Vagina (tissue), 2 donors: ENCODE measurements at places on chromosomes 4 and X.

DNA sequence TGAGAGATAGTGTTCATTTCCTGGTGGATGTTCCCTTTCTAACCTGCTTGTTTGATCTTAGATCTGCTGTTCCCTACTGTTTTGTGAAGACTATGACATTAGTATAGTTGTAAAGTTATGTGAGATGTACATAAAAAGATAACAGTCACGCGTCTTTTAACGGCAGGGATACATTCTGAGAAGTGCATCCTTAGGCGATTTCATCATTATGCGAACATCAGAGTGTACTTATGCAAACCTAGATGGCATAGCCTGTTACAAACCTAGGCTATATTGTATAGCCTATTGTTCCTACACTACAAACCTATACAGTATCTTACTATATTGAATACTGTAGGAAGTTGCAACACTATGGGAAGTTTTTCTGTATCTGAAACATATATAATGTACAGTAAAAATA is 50.4 kb downstream of the MCUB start:
- DNase-seq, result no peak

DNA sequence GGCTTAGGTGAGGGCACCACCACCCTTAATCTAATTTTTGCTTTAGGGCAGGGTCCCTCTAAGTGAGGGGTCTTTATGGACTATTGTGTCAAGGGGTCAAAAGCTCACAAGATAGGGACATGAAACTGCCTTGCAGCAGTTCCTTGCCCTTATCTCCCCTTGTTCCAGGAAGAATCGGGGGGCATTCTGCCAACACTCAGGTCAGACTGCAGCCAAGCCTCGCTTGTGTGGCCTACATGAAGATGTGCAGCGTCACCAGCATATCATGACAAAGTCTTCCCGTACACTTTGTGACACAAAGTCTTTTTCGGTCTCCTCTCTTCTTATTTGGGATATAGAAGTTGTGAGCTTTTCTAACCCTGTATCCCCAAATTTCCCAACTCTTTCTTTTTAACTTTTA is 17.5 kb upstream of the USP9X start:
- no peak for DNase-seq

DNA sequence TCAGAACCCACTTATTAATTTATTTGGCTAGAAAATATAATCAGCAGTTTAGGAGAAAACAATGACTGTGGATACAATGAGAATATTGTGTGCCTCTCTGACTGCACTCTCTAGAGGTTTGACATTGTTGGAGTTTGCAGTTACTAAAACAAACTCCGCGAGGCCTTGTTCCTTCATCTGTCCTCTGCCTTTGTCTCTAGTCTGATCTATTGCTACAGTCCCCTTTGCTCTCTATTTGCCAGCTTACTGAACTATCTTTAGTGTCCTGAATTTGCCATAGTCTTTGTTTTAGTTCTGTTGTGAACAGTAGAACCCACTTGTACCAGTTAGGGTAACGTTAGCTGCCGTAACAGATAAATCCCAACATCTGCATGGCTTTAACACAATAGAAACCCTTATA is 81.4 kb upstream of the RPS6KA3 start:
- no peak for DNase-seq

- DNase-seq, result no peak
Observed at GRCh38 chr4:142725886-142726285, 120.2 kb downstream of the INPP4B start.

DNA sequence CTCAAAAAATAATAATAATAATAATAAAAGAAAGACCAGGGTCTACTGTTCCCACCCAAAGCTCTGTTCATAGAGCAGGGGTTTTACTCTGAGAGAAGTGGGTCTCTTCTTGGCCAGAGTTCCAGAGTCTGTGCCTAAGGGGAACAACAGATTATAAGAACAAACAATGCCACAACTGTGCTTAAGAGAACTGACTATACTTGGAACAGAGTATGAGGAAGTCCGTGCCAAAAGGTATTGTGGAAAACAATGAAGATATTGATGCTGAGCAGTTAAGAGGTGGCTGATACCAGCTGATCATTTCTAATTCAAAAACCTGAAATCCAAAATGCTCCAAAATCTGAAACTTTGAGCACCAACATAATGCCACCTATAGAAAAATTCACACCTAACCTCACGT is 229.6 kb downstream of the FBXO8 start:
- DNase-seq, result no peak
